ENCODE measurements at places on chromosomes 2 and 18. TPM values are rescaled to one million over a fixed set of nuclear protein-coding genes. Genes with fewer than 3 reads are reported as not detected.

DNA sequence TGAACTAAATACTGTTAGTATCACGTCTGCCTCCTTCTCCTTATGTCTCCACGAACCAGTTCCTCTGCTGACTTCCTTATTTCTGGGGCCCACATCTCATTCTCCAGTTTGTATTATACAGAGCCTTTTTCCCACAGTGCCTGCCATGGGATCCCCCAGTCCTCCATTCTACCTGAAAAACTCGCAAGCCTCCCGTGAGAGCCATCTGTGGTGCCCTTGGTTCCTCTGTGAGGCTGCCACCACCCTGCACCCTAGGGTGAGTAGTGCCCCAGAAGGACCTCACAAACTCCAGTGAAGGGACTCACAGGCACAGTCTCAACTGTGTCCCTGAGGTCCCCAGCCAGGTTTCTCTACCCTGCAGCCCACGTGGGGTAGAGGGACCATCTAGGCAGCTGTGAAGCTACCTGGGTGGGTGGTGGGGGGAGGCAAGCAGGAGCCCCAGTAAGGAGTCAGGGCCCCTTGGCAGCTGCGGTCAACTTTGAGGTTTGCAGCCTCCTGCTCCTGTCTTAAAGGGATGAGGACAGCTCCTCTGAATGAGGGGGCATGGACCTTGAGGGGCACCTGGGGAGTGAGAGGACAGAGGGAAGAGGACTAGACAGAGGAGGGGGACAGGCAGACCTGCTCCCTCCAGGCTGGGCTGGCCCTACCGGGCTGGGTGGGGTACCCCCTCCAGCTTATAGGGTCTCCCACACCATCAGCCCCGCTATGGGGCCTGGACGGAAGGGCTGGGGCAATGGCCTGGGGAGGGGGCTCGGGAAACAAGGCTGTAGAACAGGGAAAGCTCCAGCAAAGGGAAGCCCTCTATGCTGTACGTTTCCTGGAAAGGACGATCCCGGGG, 1.0 kb downstream of the PSTPIP2 start:
- peak; percentile 80 for DNase-seq
- H3K4me3 ChIP-seq: peak overlapping the region; percentile 71
- no peaks in the 10 kb centered on the region for H3K36me3 ChIP-seq
- peaks cover 20% of the 10 kb centered on the region for H3K4me1 ChIP-seq
- H3K27me3 ChIP-seq: no peaks in the 10 kb centered on the region
- no peak overlapping the region for H3K27ac ChIP-seq

DNA sequence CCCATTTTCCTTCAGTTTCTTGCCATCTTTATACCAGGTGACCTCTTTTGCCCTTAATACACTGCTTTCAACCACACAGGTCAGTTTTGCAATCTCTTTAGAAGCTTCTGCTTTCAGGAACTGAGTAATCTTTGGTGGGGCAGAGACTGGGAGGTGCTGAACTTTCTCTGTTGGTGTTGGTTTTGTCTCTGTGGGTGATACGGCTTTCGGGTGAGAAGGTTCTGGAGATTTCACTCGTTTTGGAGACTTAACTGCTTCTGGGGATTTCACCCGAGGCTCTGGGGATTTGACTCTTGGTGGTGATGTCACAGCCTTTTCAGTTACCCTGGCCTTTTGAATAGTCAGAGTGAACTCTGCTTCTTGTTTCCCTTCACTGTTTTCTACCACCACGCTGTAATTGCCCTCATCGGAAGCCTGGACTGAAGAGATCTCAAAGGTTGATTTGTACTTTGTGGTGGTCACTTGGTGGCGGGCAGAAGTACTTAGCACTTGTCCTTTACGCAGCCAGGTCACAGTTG, 50.4 kb downstream of the PLEKHA3 start:
- H3K27ac ChIP-seq: no peak overlapping the region
- H3K27me3 ChIP-seq: no peaks in the 10 kb centered on the region
- no peak for DNase-seq
- no peak overlapping the region for H3K4me3 ChIP-seq
- H3K36me3 ChIP-seq: peaks cover 32% of the 10 kb centered on the region

GRCh38 chr2:203971251-203971650, 34.7 kb downstream of the ICOS start:
- no peaks in the 10 kb centered on the region for H3K36me3 ChIP-seq
- no peak for DNase-seq
- no peaks in the 10 kb centered on the region for H3K4me1 ChIP-seq
- H3K4me3 ChIP-seq: no peak overlapping the region

EMILIN1 gene
- 212 TPM for total RNA-seq

GRCh38 chr18:45374878-45375630, 240.2 kb upstream of the SLC14A2 start:
- no peaks in the 10 kb centered on the region for H3K36me3 ChIP-seq
- H3K4me1 ChIP-seq: peaks cover 7% of the 10 kb centered on the region
- no peak for DNase-seq
- peaks cover 2% of the 10 kb centered on the region for H3K27me3 ChIP-seq
- H3K4me3 ChIP-seq: no peak overlapping the region
- H3K27ac ChIP-seq: no peak overlapping the region
